ENCODE measurements at places on chromosomes 16 and 17.

DNA sequence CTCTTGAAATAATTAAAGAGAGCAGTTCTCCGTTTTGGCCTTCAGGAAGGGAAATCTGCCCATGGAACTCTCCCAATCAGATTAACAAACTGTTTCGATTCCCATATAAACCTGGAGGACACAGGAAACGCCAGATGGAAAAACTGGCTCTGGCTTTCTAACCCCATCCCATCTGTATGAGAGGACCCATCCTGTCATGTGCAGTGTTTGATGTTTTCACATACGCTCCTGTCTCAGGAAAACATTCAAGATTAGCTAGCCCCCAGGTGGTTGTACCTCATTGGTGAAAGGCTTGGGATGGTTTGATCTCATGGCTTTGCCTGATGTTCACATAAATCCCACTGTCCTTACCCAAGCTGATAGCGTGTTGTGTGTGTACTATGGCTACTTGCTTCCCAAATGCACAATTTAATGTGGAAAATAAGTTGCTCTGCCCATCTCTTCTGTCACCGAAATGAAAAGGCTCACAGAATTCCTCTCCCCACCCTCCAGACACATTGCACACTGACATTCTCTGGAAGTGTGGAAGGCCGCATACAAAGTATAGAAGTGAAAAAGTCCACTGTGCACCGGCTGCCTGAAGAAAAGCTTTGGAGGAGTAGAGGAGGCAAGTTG, 18.2 kb upstream of the ERN1 start:
- DNase-seq = no peak

GRCh38 chr16:78376452-78376851, 277.0 kb downstream of the WWOX start:
- DNase-seq = no peak

- no peak for DNase-seq
Measured at GRCh38 chr17:28953444-28954118, 2.3 kb upstream of the PHF12 start.

- no peak for DNase-seq
Measured at GRCh38 chr17:75588596-75589011, 1.0 kb downstream of the MYO15B start.

DNA sequence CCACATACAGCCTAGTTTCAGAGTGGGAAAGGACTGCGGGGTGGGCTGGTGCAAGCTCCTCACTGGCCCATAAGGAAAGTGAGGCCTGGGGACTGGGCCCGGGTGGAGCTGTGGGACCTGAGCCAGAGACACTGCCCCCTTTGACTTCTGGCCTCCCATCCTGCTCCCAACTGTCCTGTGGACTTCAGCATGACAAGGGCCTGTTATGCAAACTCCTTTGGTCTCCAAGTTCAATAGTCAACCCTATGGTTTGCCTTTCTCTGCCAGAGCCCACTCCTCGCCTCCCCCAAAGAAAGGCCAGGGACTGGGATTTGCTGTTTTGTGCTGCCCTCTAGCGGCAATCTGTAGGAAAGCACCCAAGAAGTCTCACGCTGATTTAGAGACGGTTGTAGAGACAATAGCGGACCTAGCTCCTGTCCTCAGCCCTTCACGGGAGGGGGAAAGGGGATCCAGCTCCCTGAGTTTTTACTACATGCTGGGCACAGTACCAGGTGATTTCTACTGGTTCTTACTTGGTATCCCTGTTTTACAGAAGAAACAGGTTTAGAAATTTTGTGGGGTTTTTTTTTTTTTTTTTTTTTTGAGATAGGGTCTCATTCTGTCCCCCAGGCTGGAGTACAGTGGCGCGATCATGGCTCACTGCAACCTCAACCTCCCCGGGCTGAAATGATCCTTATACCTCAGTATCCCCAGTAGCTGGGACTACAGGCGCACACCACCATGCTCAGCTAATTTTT, 1.2 kb upstream of the TLCD3B start:
- peak; percentile 8 for DNase-seq

- DNase-seq = no peak
Measured at GRCh38 chr17:55584055-55584685, 72.9 kb upstream of the SMIM36 start.

- DNase-seq = no peak
Measured at GRCh38 chr16:58046054-58046881, 20.7 kb downstream of the MMP15 start.

DNA sequence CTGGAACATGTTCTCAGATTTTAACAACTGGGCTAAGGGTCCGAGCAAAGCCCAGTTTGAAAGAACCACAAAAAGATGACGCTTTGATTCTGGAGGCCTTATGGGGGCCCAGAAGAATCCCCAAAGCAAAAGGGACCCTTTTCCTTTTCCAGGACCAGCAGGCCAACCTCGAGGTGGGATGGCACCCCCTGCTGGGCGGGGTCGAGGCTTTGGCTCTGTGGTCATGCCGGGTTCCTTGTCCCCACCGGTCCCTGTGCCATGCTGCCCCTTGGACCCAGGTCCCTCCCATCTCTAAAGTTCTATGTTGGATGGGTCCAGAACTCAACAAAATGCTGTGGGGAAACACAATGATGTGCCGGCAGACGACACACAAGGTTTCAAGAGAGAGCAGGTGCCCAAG, 30.9 kb downstream of the TMEM204 start:
- DNase-seq = no peak

DNA sequence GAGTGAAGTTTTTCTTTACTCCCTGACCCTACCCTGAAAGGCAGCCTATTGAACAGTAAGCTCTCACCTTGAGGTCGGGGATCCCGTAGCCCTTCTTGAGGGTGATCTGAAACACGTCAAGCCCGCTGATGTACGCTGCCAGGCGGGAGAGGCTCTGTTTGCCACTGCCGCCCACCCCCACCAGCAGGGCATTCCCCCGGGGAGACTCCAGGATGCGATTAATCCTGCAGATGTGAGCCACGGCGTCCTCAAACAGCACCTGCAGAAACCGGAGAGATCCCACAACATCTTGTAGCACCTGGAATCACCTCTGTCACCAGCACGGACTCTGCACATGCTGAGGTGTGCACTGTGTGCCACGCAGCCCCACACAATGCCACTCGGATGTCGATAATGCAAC, 96.8 kb downstream of the PGS1 start:
- DNase-seq = no peak

DNA sequence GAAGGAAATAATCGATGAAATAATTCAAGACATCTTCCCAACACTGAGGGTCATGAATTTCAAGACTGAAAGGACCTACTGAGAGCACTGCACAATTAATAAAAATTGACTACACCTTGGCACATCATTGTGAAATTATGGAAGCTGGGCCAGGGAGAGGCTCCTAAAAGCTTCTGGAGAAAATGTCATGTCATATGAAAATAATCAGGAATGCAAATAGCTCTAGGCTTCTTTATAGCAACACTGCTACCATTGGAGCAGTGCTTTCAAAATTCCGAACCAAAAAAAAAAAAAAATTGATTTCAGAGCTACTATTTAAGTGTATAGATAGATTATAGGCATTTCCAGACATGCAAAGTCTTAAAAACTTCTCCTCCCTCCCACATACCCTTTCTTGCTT, 6.4 kb upstream of the ALOX15B start:
- no peak for DNase-seq

DNA sequence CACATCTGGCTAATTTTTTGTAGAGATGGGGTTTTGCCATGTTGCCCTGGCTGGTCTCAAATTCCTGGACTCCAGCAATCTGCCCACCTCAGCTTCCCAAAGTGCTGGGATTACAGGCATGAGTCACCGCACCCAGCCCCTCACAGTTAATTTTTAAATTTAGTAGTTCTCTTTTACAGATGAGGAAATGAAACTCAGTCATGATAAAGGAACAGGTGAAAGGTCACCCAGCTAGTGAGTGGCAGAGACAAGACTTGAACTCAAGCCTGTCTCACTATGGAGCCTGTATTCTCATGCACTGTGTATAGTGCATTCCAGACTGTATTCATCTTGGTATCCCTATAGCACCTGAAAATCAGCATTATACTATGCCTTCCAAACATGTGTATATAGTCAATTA, 77.1 kb upstream of the WSB1 start:
- DNase-seq = no peak

GRCh38 chr17:80931421-80932265, 60.0 kb upstream of the CHMP6 start:
- DNase-seq = peak; percentile 4

GRCh38 chr17:877630-878029, 95.5 kb downstream of the MRM3 start:
- DNase-seq = no peak

DNA sequence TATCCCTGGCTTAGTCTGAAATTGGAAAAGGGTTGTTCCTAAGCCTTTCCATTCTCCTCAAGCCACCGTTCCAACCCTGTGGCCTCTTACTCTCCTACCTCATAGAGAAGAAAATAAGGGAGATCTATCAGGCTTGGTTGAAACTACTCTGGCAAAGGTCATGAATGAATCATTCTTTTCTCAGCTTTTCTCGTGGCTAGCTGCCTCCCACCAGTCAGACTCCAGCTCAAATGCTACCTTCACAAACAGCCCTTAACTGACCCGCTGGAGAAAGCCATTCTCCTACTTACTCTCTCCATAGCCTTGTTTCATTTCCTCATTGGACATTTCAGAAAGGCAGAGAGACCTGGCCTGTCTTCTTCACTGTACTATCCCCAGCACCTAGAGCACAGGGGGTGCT, 8.9 kb downstream of the MYH10 start:
- no peak for DNase-seq

GRCh38 chr16:8919089-8919933, 37.2 kb downstream of the LITAFD start:
- DNase-seq = no peak

- no peak for DNase-seq
Measured at GRCh38 chr17:38746849-38747462, 1.2 kb downstream of the PCGF2 start.

- no peak for DNase-seq
Measured at GRCh38 chr17:12362853-12363455, 302.7 kb upstream of the MYOCD start.

- no peak for DNase-seq
Measured at GRCh38 chr16:26247063-26247462, 555.3 kb downstream of the HS3ST4 start.

DNA sequence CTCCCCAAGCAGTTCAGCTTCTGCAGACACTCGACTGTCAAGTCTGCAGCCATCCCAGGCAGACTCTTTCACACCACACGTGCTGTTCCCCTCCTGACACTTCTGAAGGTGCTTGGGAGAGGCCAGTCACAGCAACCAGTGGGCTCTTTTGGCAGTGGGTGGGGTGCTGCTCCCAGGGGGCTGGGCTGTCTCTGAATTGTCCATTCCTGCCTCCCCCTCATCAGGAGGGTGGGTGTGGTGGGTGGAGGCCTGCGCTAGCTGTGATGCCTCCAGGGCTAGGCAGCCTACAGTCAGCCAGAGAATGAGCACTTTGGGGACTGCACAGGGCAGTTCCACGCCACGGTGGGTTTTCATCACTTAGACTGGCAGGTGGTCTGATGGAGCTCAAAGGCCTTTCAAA, 10.3 kb downstream of the STARD3 start:
- no peak for DNase-seq

- DNase-seq = no peak
Measured at GRCh38 chr16:23564575-23565363, 7.2 kb downstream of the UBFD1 start.

DNA sequence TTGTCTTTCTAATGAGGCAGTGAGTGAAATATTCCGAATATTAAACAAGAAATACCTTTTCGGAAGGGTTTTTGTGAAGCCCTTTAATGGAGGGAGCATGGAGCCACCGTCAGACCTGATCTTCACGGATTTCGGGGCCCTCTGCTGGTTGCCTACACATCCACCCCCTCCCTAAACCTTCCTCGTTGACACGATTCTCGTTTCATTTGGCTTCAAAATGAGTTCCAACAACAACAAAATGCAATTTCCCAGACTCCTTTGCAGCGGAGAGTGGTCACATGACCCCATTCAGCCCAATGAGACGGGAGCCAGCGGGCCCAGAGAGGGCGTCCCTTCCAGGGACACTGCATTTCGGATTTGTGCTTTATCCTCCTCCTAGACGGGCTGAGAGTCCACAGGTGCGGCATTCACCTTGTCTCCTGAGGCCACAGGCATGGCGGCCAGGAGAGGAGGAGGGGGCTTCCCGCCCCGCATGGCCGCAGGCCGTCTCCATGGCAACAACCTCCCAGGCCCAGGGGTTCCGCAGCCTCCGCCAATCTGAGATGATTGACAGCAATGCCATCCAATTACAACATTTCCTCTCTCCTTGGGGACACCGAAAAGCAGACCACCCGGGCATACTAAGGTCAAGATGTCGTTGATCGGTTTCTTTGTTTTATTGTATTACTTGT, 259.8 kb downstream of the C16orf95 start:
- no peak for DNase-seq

- DNase-seq = no peak
Measured at GRCh38 chr16:70402916-70403659, 35.8 kb downstream of the ST3GAL2 start.

- no peak for DNase-seq
Measured at GRCh38 chr16:30585022-30585399, 486 bp downstream of the ZNF785 start.

GRCh38 chr17:42459256-42459800, 650 bp downstream of the ATP6V0A1 start:
- no peak for DNase-seq

DNA sequence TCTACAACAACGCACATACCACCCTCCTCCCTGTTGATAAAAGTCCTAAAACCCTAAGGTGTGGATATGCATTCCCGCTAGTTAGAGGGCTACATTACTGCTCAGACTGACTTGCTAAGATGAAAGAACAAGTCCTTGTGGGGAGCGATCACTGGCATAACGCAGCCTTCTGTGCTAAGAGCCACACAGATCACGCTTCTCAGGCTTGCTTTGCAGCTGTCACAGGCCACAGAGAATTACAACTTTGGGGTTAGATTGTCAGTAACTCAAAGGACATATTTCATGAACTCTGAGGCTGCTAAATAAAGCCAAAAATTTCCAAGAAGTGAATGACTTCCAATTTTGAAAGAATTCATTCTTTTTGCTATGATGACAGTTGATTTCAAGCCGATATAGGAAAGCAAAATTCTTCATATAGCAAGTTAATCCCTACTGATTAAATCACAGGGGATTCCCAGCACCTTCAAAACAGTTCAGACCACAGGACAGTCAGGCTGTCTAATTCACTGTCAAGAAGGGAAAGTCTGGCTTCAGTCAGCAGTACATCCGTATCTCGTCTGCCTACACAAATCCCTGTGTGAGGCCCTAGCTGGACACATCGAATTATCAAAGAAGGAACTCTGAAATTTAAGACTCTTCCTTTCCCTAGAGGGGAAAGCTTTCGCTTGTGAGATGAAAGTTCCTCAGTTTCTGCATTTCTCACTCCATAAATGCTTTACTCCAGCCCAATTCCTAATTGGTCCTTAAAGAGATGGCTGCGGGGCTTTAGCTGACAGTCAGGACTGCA, 107.1 kb downstream of the VPS53 start:
- no peak for DNase-seq
